ENCODE measurements at places on chromosomes 6 and 20.

- DNase-seq = peak; percentile 59
Observed at GRCh38 chr6:73695619-73696421, at the start of gene CD109. TSS of gene CD109 (plus strand) at chr6:73696203. CDS start at chr6:73696216, 13 bp downstream.

GRCh38 chr6:156916130-156916801 is 139.1 kb downstream of the ARID1B start:
- no peak for DNase-seq

GRCh38 chr6:163533443-163533842 is 118.9 kb downstream of the QKI start:
- no peak for DNase-seq

DNA sequence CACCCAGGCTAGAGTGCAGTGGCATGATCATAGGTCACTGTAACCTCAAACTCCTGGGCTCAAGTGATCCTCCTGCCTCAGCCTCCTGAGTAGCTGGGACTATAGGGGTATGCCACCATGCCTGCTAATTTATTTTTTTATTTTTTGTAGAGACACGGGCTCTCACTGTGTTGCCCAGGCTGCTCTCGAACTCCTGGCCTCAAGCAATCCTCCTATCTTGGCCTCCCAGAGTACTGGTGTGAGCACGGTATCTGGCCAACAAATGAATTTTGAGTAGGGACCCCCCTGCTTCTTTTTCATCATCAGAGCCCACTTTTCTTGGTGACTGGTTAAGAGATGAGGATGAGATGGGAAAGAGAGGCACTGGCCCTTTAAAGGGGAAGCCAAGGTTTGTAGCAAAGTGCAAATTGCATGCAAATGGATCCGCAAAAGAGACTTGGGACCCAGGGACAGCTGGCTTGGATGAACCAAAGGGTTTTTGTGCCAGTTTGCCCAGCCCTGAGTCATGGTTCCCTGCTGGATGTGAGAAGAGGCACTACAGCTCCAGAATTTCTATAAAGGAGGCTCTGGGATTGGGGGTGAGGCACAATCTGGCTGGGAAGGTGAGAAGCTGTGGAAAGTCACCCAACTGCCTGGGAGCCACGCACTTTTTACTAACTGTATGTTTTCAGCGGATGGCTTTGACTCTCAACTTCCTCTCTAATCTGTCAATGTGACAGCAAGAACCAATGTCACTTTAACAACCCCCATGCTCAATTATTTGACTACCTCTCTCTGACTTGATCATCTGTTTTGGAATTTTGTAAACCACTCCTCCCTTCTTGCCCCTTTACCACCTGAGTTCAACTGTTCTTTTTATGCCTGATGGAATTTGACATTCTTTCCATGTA is 58.7 kb upstream of the RNF24 start:
- no peak for DNase-seq

GRCh38 chr6:105382958-105383357 is 19.9 kb downstream of the PREP start:
- no peak for DNase-seq

DNA sequence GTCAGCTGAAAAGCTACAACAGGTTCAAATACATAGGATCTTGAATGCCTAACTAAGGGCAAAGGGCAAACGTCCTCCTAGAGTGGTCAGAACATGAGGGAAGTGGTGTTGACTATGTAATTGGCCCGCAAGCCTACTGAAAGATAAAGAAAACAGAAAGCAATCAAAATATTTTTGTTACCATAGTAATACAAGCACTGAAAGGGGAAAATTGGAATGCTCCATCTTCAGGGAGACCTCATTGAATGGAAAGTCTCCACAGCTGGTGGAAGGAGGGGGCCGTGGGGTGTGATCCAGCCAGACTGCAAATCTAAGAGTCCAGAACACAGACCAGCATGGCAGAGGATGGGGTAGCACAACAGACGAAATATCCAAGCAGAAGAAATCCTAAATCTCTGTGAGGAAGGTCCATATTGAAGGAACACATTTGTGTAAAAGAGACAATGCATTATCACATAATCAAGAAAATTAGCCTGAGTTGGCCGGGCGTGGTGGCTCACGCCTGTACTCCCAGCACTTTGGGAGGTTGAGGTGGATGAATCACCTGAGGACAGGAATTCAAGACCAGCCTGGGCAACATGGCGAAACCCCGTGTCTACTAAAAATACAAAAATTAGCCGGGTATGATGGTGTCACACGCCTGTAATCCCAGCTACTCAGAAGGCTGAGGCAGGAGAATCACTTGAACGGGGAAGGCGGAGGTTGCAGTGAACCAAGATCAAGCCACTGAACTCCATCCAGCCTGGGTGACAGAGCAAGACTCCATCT is 39.5 kb downstream of the MTFR2 start:
- no peak for DNase-seq

DNA sequence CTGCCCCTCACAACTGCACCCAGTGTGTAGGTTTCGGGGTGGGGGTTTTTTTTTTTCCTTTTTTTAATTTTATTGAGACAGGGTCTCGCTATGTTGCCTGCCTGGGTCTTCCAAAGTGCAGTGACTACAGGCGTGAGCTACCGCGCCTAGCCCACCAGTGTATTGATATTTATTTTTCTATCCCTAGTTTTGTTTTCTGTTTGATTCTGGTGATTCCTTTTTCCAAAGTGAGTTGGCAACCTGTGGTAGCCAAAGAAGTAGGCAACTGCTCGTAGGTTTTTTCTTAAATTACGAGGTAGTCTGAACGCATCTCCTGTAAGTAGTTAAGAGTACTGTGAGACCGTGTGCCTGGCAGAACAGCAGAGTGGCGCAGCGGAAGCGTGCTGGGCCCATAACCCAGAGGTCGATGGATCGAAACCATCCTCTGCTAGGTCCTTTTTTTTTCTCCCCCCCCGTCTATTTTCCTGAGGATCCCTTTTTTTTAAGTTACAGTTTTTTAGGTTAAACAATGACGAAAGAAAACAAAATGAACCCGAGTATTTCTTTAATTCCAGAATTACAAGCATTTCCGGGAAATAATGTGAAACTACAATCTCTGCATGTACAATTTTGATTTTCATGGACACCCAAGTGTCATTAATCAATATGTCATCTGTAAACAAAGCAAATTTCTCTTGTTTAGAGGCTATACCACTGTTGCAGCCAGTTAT is 78.7 kb upstream of the BTN3A2 start:
- peak; percentile 80 for DNase-seq

DNA sequence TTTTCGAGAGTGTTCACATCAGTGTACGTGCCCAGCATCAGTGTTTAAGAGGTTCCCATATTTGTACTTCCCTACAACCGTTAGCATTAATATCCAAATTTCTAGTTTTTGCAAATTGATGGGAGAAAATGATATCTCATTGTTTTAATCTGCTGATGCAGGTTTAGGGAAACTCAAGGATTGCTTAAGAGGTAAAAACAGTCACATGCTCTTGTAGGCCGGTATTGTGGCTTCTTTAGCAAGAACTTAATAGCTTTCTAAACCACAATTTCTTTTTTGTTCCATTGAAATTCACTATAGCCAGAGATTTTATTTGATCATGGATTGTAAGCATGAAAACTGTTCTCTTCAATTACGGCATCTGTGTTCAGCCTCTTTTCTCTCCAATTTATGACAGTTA is 29.5 kb downstream of the BEND6 start:
- DNase-seq = no peak

- DNase-seq = no peak
Observed at GRCh38 chr20:45109634-45110033, 5.3 kb downstream of the WFDC5 start.

DNA sequence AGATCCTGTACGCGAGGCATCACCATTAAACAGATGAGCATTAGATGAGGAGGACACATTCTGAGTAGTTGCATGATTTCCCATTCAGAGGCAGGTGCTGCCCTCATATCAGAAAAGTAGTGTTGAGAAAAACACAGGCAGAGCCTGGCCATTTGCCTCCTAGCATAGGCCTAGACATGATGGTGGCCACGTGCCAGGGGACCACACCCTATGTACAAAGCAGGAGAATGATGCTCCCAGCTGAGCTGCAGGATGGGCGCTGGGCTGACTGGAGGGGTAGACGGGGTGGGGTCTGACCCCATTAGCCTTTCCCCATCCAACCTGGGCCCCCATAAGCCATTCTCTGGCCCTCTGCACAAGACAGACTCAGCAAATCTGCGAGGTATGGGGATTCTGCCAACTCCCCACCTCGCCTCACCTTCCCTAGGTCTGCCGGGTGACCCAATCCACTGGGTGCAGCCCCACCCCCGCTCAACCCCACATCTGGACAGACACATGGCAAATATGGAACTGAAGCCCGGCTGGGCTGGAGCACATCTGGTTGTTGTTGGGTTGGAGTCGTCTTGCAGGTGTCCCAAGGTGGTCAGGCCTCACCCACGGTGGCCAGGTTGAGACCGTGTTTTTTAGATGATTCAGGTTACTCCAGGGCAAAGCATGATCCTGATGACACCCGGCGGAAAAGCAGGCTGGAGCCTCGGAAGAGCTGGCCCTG is 13.9 kb downstream of the PI16 start:
- DNase-seq = no peak

GRCh38 chr6:45835721-45836437 is 179.8 kb downstream of the CLIC5 start:
- no peak for DNase-seq

DNA sequence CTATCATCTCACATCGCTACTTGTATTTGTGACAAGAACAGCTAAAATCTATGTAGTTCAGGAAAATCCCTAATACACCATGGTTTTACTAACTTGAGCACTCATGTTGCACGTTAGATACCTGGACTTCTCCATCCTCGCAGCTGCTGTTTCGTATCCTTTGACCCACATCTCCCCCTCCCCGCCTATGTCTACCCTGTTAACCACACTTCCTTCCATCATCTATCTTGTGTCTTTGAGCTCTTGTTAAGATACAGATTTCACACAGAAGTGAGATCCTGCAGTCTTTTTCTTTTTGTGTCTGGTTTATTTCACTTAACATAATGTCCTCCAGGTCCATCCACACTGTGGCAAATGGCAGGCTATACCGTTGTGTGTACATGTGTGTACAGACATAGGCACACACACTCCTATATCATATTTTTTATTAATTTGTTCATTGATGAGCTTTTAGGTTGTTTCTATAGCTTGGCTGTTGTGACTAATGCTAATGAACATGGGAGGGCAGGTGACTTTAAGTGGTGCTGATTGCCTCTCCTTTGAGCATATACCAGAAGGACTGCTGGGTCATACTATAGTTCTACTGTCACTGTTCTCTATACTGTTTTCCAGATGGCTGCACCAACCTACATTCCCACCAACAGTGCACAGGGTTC is 117.8 kb downstream of the WDR27 start:
- DNase-seq = no peak

DNA sequence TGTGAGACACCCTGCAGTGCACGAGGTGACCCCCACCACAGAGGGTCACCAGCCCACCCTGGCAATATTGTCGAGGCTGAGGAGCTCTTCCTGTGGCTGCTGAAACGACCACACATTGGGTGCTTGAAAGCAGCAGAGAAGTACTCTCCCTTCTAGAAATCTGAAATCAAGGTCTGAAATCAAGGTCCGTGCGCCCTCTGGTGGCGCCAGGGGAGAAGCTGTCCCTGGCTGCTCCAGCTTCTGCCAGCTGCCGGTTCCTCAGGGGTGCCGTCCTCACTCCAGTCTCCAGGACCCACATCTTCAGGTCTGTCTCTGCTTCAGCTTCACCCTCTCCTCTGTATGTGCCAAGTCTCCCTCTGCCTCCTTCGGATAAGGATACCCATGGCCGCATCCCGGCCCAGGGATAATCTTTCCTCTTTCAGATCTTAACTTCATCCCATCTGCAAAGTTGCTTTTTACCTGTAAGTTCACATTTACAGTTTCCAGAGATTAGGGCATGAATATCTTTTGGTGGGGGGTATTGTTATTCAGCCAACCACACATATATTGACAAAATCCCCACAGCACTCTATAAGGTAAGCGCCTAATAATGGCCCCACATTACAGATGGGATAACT is 108.3 kb upstream of the PHACTR3 start:
- peak; percentile 67 for DNase-seq

DNA sequence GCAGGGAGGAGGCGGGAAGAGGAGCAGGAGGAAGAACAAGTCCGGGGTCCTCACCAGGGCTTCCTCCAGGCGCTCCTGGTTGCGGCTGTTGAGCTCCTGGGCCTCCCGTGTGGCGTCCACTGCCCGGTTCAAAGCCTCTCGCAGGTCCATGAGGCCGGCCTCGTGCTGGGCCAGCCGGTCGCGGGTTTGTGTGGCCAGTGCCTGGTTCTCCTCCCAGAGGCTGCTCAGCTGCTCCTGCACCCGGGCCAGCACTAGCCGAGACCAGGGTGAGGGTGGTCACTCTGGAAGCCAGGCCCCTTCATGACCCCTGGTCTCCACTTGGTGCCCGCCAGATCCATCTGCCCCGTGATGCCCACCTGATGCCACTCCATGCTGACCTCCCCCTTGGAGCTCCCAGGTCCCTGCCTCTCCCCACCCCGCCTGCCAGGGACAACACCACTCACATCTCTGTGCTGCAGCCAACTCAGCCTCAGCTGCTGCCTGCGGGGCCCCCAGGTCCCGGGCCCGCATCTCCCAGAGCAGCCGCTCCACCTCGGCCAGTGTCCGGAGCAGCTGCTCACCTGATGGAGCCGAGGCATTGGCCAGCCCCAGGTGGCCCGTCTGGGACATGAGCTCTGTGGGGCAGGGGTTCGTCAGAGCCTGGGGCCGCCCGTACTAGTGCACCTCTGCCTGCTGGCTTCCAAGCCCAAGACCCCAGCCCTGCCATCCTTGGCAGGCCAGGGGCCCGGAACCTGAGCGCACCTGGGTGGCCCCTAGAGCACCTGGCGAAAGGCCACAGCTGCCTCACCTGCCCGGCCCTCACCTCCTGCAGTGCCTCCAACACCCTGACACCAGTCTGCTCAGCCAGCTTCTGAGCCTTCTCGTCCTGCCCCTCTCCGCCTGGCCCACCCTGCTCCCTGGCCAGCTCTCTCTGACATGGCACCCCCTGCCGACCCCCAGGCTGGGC is 15.9 kb downstream of the ADRM1 start:
- DNase-seq = no peak

- peak; percentile 92 for DNase-seq
Observed at GRCh38 chr6:53359095-53359842, 10.5 kb upstream of the ELOVL5 start.

DNA sequence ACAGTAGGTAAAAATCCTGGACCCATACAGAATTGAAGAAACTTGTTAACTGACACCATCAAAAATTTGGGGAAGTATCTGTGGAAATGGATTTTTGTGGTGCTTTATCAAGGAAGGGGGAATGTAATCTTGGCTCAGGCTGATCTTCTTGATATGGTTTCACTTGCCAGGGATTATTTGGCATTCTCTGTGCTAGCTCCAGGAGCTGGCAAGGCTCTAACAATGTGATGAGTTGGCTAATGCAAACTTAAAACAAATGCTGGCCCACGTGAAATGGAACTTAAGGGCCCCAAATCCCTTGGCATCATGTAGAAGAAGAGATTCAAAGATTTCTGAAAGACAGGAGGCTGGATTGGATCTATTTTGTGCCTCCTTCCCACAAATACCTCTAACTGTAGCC is 13.1 kb downstream of the KCNS1 start:
- no peak for DNase-seq

GRCh38 chr20:39155971-39156370 is 193.8 kb downstream of the DHX35 start:
- DNase-seq = no peak
